ENCODE measurements at places on chromosomes 3 and 15.
A peak's percentile ranks its signal among the peaks of the same experiment; 100 is the strongest.

- peak; percentile 9 for DNase-seq
Measured at GRCh38 chr15:60208709-60209108, 189.1 kb downstream of the ANXA2 start.

DNA sequence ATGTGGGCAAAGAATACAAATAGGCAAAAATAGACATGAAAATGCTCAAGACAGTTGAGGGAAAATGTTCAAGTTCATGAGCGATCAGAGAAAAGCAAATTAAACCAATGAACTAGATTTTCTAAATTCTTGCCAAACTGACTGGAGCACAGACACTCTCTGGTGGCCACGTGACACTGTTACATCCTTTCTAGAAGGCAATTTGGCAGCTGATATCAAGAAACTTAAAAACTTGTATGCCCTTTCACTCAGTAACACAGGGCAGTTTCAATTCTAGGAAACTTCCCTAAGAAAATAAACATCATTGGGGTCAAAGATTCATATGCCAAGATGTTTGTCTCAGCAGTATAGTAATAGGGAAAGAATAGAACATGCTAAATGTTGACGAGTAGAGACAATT lies 52.2 kb downstream of the ABHD5 start:
- DNase-seq: no peak

- DNase-seq: no peak
Measured at GRCh38 chr3:171970301-171970788, 69.0 kb upstream of the FNDC3B start.

GRCh38 chr15:25862071-25862471 lies 1.1 kb downstream of the ATP10A start:
- no peak for DNase-seq

DNA sequence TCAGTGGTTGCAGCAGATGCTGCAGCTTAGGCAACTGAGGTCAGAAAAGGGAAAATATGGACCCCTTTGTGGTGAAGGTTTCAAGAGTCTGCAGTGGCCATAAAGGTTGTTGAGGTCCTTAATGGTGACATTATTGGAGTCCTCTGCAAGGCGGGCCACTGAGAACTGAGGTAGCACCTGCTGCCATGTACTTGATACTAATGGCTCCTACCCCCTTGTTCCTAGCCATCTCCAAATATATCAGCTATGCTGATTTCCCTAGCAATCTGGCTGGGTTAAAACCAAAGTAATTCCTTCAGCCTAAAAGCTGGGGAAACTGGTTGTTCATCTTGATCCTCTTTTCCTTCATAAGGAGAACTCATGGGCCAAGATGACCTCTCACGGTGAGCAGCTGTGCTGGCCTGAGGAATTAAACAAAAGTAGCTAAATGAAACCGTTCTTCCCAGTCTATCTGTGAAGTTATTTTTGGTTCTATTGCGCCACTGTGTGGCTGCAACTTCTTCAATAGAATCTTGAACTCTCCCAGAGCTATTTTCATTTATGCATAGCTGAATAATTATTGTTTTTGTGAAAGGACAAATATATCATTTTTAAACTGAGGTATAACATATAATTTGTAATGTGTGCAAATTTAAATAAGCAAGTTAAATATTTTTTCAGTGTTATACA lies 76.1 kb upstream of the PLSCR4 start:
- DNase-seq: no peak

- no peak for DNase-seq
Measured at GRCh38 chr15:72176159-72176558, 21.4 kb downstream of the GRAMD2A start.

GRCh38 chr3:101229681-101230080 lies 90.7 kb downstream of the IMPG2 start:
- no peak for DNase-seq

DNA sequence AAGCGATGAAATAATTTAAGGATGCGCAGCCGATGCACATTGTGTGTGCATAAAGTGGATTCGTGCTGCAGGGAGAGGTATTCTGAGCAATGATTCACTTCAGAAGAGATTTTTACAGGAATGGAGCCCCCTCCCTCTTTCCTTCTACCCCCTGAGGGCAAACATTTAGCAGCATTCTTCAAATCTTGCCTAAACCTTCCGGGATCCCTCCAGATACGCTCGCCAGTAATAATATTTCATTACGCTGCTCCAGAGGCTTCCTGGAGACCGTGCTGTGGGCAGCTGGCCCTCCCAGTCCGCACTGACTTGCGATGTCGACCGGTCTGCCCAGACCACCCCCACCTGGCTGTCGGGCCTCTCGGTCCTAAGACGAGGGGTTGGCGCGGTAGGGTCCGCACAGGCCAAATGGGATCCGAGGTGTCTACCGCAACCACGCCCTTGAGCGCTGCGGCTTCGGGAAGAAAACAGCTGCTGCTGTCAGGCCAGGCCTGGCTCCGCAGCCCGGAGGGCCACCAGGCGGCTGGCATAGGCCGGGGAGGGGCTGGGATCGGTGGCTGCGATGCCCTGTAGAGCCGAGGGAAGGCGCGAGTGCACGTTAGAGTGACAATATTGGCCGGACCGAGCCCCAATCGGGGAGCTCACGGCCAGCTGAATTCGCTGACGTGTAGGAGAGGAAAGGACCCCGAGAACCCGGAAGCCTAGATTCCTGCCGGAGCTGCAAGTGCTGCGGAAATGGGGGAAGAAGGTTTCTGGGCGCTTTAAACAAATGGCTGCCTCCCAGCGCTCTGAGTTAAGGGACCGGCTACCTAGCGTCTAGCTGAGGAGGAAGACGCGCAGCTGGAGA lies 14.3 kb downstream of the ZIC4 start:
- DNase-seq: peak; percentile 67

DNA sequence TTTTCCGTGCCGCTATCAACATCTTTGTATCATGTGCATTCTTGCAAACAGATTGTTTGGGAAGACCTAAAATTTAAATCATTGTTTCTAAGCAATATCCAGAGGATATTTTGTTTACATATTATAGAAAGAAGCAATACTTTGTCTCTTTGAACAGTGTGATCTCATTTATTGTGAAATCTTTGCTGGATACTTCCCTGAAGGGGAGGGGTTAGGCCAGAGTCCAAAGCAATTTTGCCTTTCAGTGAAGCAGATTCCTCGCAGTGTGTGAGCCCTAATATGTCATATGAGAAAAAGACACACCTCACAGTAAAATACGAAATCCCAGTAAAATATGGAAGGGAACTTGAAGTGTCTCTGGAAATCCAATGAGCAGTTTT lies 158.7 kb upstream of the SLCO3A1 start:
- DNase-seq: no peak

DNA sequence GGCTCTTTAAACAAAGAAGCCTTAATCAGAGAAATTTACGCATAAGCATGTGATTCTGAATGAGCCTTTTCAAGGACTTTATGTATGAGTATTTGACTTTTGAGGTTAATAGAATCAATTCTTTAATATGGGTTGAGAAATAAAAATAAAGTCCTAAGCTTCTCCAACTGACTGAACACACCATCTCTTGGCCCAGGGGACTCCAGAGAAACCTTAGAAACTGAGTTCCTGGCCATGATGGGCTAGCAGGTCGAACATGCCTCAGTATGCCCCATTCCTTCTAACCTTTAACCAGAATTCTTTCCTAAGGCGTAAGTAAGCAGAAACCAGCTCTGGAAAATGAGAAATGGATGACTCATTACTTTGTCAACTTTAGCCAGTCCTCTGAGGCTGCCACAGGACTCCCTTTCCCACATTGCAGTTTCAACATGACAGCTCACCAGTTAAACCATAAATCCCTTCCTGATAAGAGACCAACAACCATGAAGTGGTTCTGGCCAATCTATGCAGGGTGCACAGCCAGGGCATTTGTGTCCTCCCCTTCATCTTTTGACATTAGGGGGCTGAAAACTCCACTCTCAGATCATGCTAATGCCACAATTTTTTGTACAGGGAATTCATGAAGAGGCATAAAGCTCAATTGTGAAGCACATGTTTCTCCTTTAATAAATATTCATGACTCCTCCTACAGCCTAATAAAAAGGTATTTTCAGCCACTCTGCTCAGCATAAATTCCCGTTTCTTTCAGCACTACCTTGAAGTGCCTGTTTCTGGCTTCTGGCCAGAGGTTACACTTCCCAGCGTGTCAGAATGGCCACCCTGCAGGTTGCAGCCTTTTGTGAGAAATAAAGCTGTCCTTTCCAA lies 33.3 kb downstream of the TM4SF18 start:
- no peak for DNase-seq

DNA sequence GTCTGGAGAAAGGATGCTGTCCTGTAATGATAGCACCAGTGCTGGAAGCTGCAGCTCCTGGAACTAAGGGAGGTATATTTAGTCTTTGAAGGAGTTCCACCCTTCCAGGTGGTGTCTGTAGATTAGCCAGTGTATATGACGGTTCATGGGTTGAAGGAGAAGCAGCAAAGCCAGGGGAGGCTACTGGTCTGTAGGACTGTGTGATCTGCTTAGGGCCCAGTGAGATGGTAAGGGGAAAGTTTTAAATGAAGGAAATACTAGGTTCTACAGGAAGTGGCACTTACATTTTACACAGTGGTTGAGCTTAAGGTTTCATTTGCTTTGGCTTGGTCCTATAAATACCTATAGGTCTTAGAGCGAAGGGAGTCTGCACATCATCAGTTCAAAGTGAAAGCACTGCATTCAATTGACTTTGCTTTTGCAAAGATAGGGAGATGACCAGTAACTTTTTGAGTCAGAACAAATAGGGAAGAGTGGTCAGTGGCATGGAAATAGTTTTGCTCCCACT lies 5.6 kb downstream of the SLC25A38 start:
- no peak for DNase-seq

DNA sequence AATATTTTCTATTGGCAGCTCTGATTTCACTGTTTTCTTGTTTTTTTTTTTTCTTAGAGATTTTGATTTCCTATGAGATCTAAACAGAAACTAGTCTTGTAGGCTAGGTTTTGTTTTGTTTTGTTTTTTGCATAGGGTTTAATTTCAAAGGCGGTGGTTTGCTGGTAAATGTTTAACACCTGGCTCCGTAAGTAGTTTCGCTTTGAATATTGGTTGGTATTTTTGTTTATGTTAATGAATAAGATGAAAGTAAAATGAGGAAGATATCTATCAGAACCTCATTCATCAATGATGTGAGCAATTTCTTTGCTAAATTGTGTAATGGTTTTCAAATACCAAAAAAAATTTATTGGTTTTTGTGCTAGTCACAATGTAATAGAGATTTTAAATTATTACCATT lies 39.7 kb upstream of the TM4SF1 start:
- DNase-seq: no peak

- no peak for DNase-seq
Measured at GRCh38 chr15:42528970-42529369, 19.6 kb downstream of the LRRC57 start.

DNA sequence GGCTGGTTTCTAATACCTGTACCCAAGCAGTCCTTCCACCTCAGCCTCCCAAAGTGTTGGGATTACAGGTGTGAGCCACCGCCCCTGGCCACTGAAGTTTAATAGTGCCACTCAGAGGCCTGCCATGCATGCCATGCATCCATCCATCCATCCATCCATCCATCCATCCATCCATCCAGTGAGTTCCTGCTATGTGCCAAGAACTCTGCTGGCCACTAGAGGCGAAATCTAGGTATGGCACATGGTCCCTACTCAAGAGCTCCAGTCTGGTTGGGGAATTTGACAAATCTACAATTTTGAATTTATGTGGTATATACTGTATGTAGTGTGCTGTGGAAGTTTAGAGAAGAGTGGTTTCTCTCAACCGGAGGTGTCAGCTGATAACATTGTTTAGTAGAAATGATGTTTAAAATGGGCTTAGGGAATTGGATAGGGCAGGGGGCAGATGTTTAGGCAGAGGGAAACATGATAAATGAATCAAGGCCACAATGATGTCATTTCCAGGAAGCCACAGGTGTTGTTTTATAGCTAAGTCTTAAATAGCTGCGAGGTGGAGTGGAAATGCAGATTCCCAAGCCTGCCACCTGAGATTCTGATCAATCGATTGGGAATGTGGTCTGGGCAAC lies 384.4 kb upstream of the C2CD4B start:
- no peak for DNase-seq

DNA sequence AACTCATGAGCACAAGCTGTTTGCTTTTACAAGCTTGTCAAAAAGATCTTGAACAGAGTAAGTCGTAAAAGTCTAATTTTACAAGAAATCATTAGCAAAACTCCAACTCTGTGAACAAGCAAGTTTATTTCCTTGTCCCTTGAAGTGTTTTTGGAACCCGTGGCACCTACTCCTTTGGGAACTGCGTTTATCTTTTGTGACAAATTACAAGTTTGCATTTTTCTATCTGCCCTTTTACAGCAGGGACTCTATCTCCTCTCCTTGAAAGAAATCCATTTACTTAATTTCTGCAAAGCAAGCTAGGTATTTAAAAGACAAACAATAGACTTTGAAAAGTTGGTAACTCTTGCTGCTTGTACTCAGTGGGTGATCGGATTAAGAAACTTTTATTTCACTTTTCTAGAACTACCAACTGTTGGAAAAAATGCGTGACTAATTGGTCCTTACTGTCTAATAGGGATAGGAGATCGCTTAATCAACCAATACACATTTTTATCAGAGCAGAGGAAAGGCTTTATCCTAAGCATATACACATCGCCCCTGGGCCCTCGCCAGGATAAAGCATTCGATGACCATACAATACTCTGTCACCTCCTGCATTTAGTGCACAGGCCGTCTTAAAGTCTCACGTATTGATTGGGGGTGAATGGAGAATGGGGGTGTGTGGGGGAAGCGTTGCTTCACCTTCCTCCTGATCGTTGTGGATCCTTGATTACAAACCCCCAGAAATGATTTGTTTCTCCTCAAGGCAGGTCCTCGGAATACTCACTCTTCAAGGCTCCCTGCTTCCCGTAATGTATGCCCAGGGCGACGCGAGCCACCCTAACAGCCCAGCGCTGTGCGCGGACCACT lies 1.7 kb downstream of the PRTG start:
- DNase-seq: no peak

GRCh38 chr3:47870156-47870555 lies 67.2 kb downstream of the DHX30 start:
- no peak for DNase-seq

DNA sequence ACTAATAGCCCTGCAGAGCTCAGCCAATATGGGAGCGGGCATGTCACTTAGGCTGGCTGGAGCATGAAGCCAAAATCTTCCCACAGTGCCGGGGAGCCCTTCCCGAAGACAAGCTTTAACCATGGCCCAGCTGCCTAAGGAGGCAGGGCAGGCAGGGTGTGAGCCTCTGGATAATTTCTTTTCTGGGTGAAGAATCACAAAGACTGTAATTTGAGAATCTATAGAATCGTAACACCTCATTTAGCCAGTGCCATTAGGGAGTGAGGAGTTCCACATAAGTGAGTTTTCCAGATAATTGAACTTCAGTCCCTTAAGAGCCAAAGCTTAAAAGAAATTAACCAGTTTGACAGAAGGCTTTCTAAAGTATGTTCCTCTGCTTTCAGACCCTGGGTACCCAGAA lies 40.2 kb upstream of the TLE3 start:
- no peak for DNase-seq
